ENCODE measurements at places on chromosomes 4 and X.

DNA sequence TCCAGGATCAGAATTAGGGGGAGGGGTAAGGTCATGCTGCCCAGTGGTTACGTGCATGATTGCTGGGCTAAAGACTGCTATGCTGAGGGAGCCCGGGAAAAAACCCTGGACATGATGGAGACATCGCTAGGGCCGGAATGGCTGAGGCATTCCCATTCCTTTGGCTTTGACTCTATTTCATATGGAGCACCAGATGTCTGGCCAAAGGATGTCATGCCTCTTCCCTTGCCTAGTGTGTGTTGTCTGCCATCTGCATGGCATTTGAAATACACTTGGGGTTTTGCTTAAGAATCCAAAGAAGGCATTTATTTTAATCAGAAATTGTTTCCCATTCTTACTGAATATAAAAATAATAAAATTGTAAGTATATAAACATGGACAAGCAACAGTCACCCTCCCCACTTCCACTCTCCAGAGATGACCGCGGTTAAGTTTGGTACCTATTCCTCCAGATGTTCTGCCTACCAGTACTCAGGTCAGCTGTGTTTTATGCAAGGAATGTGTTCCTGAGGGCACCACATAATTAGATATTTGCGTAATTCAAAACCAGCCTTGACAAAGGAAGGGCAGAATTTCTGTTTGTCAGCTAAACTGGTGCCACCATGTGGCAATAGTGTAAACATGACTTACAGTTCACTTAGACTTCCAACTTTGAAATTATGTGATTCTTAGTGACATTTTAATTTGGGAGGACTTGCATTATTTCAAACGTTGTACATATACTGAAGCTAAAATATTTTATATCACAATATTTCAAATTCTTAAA lies 105.9 kb downstream of the CT47B1 start:
- no peak for DNase-seq

- no peak for DNase-seq
These were observed 571.1 kb upstream of the DIPK2B start for GRCh38 chrX:45771560-45772340.

GRCh38 chr4:35151816-35152572 lies 1092.3 kb downstream of the ARAP2 start:
- DNase-seq: peak; percentile 59

GRCh38 chr4:185573651-185574199 lies 38.4 kb upstream of the PDLIM3 start:
- peak; percentile 86 for DNase-seq

GRCh38 chrX:9135901-9136510 lies 102.1 kb upstream of the FAM9B start:
- DNase-seq: peak; percentile 28

DNA sequence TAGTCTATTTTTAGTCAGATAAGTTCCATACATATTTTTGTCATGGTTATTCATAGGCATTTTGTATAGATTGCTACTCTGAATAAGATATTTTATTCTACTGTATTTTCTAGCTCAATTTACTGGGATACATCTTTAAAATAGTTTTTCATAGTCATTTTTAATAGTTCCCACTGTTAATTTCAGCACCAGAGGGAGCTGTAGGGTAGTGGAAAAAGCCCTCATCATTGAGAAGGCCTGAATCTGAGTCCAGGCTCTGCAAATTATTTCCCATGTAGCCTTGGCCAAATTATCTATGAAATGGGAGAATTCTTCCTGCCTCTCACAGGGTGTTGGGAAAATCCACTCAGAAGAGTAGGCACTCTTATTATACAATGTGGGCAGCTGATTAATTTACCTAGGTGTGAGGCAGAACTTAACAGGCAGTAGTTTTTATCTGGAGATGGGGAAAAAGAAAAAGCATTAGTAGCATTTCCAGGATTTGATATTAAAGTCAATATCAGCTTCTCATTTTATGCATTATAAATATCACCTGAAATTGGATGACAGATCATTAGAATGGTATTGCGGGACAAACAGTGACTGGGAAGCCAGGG lies 102.9 kb upstream of the PAQR3 start:
- peak; percentile 26 for DNase-seq

DNA sequence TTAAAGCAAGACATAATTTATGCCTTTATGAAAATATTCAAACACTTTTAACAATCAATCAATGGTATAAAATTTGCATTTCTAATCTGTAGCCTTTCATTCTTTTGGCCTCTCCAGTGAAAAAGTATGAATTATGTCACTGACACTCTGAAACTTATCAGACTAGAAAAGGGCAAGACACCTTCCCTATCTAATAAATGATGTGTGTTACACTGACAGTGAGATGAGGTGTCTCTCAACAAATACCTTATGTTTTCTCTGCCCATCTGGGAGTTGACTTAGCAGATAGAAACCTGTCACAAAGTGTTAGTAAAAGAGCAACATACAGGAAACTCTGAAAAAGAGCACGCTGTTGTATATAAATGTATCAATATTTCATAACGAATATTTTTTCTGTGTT lies 94.2 kb upstream of the TECRL start:
- DNase-seq: no peak

GRCh38 chr4:15652191-15652590 lies 3.0 kb downstream of the FBXL5 start:
- no peak for DNase-seq

DNA sequence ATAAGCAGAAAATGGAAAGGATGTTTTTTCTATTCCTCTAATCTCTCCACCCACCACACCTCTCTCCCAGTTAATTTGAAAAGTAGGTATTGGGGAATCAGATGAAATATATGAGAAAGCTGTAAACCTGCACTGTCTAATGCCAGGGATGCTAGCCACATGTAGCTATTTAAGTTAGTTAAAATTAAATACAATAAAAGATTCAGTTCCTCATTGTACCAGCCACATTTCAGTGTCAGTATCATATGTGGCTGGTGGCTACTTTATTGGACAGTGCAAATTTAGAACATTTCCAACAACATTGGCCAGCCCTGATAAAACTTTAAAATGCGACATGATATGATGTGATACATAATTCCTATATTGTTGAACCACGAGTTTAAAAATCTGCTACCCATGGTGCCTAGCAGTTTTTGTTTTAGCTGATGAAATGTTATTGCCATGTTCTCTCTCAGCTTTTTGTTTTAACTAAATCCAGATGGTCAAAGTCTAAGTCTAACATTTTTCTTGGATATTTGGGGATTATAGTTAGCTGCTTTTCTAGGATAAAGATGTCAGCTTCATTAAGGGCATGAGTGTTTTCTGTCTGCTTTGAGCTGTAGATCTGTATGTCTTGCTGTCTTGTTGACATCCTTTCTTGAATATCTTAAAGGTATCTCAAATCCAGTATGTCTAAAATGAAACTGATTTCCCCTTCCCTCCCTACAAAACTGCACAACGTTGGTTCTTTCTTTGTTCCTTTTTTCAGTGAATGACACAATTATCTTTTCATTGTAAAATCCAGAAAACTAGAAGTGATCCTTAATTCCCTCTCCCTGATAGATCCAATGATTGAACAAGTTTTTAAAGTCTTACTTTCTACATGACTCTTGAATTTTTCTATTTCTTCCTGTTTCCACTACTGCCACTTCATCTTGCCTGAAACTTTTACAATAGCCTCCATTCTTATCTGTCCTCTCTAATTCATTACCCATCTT lies 6.2 kb downstream of the ARFIP1 start:
- DNase-seq: no peak

DNA sequence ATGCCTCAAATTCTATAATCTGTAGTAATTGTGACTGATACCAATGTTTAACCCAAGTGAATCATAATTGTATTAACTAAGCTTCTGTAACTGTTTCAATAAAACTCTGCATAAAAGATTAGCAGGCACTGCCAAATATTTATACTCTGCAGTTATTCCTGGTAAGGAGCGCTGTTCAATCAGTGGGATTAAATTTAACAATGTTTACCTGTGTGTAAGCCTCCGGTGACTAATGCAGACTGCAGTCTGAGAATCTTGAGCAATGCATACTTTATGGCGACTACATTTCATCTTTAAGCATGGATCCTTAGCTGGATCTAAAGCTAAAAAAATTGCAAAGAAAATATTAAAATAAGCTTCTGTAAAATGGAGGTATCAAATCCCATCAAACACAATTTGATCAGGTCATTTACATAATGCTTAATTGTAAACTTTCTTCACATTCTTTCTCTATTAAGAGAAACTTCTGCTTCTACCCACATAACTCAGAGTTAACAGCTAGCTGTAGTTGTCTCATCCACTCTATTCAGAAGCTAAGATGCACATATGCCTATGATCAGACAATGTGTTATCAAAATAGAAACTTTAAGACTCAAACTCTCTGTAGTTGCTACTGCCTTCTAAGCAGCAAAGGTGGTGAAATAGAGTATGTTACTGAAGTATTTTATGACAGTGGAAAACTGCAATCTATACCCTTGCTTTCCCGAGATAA lies 234.0 kb downstream of the SPOCK3 start:
- no peak for DNase-seq

- DNase-seq: no peak
These were observed 17.0 kb upstream of the MAGED1 start for GRCh38 chrX:51876441-51876840.

DNA sequence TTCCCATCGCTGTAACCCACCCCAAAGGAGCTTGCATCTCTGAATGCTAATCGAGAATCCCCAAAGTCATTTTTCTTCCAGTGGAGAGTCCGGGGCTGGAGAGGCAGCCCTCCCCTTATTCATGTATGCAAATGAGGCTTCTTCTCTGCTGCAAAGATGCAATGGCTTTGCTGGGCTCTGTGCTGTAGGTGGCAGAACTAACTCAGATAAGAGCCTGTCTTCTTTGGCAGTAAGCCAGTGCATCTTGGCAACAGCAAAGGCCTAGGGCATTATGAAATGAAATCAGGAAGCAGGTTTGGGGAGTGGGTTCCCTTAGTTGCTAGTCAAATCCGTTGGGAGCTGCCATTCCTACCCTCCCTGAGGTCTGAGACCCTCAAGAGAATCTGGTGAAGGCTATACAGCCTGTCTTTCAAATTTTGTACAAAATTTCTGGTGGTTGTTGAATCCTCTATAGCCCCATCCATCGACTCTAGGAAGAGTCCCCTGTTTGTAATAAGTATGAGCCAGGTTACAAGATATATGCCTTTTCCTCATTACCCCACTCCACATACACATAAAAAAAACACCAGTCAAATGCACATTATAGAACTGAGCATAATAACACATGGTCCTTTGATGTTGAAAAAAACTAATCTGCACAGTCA lies 290.6 kb upstream of the TAPT1 start:
- peak; percentile 34 for DNase-seq

DNA sequence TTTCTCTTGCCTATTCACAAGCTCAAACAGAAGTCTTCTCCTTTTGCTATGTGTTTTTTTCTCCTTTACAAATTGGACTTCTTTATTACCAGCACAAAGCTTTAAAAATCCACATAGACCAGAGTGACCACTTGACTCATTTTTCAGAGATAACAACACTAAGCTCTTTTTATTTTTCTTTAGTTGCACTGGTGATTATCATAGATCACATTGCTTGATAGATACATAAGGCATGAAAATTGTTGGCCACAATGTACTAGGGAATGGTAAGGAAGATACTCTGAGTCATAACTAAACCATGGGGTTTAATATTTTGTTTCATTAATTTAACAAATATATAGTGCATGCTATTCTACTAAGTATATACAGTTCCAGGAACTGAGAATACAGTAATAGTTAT lies 159.0 kb downstream of the GASK1B start:
- DNase-seq: no peak

- no peak for DNase-seq
These were observed 55.8 kb downstream of the PTTG2 start for GRCh38 chr4:38015886-38016515.

DNA sequence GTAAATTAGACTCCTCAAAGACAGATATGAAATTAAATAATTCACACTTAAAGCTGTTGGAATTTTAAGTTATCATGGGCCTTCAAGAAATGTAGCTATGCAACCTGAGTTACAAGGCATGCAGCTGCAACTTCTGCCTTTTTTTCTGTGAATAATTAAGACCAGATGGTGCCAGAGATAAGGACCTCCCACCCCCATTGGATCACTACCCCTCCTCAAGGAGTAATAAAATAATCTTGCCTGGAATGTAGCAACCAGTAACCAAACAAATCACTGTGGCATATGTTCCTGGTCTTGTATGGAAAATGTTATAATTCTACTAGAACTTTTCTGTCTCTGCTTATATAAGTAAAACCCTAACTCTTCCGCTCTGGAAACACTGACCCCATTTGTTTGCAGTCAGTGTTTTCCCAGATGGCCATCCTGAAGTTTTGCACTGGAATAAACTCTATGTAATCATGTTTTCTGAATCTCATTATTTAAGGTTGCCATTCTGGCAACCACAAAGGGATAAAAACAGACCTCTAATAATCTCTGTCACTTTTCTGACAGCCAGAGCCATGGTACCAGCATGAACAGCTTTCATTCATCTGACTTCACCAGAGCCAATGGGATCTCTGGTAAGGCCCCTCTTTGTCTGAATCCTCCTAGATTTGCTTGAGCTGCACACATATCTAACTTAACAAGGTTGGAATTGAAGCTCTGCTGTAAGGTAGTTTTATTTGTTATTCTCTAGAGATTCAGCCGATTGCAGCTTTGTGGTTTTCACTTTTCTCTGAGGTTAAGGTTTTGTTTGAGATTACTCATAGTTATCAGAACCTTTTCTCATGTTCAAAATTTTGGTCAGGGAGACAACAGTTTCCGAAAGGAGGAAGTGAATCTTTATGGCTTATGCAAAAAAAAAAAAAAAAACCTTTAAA lies 274.6 kb downstream of the NAF1 start:
- DNase-seq: no peak

DNA sequence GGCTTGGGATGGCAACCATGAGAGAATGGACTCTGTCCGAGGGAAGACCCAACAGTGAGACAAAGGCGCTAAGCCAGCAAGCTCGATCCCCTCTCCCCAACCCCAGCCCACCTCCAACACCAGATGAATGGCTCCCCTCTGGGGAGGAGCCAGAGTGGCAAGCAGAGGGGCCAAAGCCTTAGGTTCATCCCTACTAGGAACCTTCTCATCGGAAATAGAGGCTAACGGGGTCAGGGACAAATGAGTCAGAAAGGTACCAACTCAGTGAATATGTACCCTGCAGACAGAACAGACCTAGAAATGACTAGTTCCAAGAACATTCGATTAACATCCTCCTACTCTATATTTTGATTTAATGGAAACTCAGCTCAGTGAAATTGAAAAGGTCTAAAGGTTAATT lies 73.9 kb downstream of the NSG1 start:
- DNase-seq: no peak

GRCh38 chr4:11338956-11339782 lies 89.5 kb downstream of the HS3ST1 start:
- no peak for DNase-seq

- DNase-seq: no peak
These were observed 19.9 kb downstream of the DCHS2 start for GRCh38 chr4:154471526-154472331.

GRCh38 chrX:11968991-11969390 lies 169.3 kb upstream of the FRMPD4 start:
- DNase-seq: no peak

DNA sequence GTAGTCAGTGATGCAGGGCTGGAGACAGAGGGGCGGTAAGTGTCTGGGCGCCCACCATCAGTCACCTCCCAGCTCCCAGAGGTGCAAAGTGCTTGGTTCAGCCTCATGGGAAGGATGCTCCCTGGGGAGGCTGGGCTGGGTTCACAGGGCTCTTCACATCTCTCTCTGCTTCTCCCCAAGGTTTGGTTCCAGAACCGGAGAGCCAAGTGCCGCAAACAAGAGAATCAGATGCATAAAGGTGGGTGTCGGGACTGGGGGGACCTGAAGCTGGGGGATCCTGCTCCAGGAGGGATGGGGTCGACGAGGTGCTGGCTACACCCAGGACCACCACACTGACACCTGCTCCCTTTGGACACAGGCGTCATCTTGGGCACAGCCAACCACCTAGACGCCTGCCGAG lies 10.1 kb downstream of the SHOX start:
- no peak for DNase-seq

- peak; percentile 70 for DNase-seq
These were observed 13.0 kb downstream of the CXCL13 start for GRCh38 chr4:77618383-77619241.

Measured in WERI-Rb-1 (cell line).